Chondrocyte (in vitro differentiated cells): ENCODE measurements at places on chromosomes 16 and 17. TPM values are rescaled to one million over a fixed set of nuclear protein-coding genes. Genes with fewer than 3 reads are reported as not detected.
A peak's percentile ranks its signal among the peaks of the same experiment; 100 is the strongest.

DNA sequence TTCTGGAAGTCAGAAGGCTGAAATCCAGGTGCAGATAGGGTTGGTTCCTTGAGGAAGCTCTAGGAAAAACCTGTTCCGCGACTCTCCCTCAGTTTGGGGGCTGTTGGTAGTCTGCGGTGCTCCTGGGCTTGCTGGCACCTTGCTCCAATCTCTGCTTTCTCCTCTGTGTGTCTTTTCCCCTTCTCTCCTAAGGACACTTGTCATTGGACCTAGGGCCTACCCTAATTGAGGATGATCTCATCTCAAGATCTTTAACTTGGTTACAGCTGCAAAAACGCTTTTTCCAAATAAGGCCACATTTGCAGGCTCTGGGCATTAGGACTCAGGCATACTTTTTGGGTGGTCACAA is 12.9 kb upstream of the CACNG4 start:
- DNase-seq: no peak
- H3K4me1 ChIP-seq: peaks cover 16% of the 10 kb centered on the region
- no peaks in the 10 kb centered on the region for H3K27me3 ChIP-seq
- peaks cover 6% of the 10 kb centered on the region for H3K36me3 ChIP-seq

GRCh38 chr17:63332286-63332685 is 113.8 kb downstream of the CYB561 start:
- DNase-seq: no peak
- no peak overlapping the region for H3K27ac ChIP-seq
- H3K36me3 ChIP-seq: peaks cover 8% of the 10 kb centered on the region
- no peak overlapping the region for H3K4me3 ChIP-seq
- no peaks in the 10 kb centered on the region for H3K27me3 ChIP-seq
- H3K4me1 ChIP-seq: peaks cover 21% of the 10 kb centered on the region

- no peaks in the 10 kb centered on the region for H3K27me3 ChIP-seq
- no peak for DNase-seq
- H3K4me1 ChIP-seq: peaks cover 74% of the 10 kb centered on the region
- H3K36me3 ChIP-seq: no peaks in the 10 kb centered on the region
Observed at GRCh38 chr17:45127548-45128300, 4.6 kb downstream of the PLCD3 start.

- H3K4me3 ChIP-seq: no peak overlapping the region
- DNase-seq: peak; percentile 95
- H3K36me3 ChIP-seq: peaks cover 3% of the 10 kb centered on the region
- no peak overlapping the region for H3K27ac ChIP-seq
- H3K27me3 ChIP-seq: no peaks in the 10 kb centered on the region
Observed at GRCh38 chr17:2695961-2696760, 15.4 kb downstream of the CLUH start.

- no peak overlapping the region for H3K27ac ChIP-seq
- no peak for DNase-seq
- H3K27me3 ChIP-seq: peaks cover 10% of the 10 kb centered on the region
- H3K36me3 ChIP-seq: no peaks in the 10 kb centered on the region
- H3K4me3 ChIP-seq: no peak overlapping the region
Observed at GRCh38 chr16:79882340-79883005, 281.9 kb upstream of the MAF start.

Gene CD7
- total RNA-seq: not detected in 3 replicates

Gene CEMP1
- total RNA-seq: not detected in 3 replicates

Gene DRC3
- total RNA-seq: 1.2 to 2.6 TPM (median 1.5 TPM) in 3 replicates

- peaks cover 3% of the 10 kb centered on the region for H3K27me3 ChIP-seq
- no peak overlapping the region for H3K4me3 ChIP-seq
- H3K36me3 ChIP-seq: no peaks in the 10 kb centered on the region
- DNase-seq: no peak
- no peak overlapping the region for H3K27ac ChIP-seq
Observed at GRCh38 chr17:32256012-32256700, 9.5 kb upstream of the RHBDL3 start.

Gene GNG13
- total RNA-seq: not detected in 3 replicates

Gene ITGAL
- not detected in 3 replicates for total RNA-seq

DNA sequence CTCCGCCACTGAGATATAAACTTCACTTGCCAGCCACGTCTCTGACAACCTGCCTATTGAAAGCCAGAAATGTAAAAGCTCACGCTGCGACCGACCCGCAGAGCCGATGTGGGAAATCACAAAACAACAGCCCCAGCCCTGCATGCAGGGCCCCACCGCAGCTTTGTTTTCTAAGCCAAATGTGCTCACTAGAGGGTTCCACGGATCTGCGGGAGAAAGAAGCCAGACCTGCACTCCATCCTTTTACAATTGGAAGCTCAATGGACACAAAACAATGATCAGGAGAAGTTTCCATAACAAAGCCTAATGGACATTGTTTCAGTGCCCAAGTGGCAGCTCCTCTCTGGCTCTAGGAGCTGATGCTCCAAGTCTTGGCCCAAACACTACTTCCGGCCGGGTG is 33.1 kb downstream of the WIPI1 start:
- H3K36me3 ChIP-seq: peaks cover 54% of the 10 kb centered on the region
- H3K27me3 ChIP-seq: no peaks in the 10 kb centered on the region
- no peaks in the 10 kb centered on the region for H3K4me1 ChIP-seq
- no peak overlapping the region for H3K4me3 ChIP-seq
- no peak overlapping the region for H3K27ac ChIP-seq

Gene KRTAP1-5
- total RNA-seq: not detected in 3 replicates
